ENCODE measurements at places on chromosomes 2 and 18.

DNA sequence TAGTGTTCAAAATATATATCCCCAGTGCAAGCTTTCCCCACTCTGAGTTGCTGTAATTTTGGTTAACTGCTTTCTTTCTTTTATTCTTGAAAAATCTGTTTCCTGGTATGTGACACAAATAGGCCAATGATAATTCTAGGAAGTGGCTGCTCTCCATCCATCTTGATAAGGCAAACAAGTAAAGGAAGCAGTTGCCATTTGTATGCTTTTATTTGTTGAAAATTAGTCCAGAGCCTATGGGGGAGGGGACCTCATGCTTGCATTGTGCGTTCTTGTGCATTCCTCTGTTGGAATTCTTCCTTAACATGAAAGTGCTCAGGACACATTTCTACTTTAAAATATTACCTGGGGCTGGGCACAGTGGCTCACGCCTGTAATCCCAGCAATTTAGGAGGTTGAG is 111.2 kb upstream of the FSHR start:
- DNase-seq, result no peak

DNA sequence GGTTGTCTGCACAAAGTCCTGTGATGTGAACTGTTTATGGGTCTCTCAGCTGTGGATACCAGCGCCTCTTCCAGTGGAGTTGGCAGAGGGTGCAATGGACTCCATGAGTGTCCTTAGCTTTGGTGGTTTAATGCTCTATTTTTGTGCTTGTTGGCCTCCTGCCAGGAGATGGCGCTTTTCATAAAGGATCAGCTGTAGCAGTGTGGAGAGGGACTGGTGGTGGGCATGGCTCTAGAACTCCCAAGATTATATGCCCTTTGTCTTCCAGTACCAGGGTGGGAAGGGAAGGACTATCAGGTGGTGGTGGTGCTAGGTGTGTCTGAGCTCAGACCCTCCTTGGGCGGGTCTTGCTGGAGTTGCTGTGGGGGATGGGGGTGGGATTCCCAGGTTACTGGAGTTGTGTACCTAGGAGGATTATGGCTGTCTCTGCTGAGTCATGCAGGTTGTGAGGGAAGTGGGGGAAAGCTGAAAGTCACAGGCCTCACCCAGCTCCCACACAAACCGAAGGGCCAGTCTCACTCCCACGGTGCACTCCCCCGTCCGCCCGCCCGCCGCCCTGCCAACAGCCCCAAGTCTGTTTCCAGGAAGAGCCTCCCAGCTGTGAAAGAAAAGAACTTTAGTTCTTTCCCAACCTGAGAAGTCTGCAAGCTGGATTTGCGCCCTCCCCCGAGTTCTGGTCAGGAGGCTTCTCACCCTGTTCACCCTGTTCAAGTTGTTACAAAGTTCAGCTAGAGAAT is 108.1 kb downstream of the MARCO start:
- DNase-seq, result no peak

DNA sequence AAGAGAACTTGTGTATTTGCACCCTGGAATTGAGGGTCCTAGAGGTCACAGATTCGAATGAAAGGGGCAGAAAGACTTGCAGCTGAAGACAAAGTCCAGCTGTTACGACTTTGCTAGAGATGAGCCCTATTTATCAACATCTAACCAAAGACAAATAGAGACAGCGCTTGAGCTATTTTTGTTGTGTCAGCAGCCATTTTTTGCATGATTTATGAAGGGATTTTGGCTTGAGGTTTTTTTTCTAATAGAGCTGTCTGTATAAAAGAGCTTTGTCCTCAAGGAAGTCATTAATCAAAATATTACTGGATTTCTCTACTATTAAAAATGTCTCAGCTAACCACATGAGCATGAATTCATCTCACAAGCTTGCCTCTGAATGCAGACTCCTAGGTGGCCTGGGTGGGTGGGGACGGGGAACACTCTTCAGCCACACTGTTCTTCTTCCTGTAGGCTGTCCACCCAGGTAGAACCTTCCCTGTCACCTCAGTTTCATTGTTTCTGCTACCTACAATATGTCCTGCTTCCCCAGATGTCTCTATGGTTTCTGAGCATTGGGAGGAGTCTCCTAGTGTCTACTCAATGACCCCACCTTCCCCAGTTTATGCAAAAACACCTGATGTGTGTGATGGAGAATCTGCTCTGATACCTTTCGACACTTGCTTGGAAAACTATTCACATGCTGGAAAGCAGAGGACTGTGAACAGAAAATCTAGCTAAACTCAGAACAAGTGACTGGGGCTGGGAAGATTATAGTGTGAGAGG is 7.2 kb upstream of the CD226 start:
- DNase-seq, result no peak

GRCh38 chr2:157840568-157841156 is 35.5 kb downstream of the ACVR1 start:
- DNase-seq, result no peak

DNA sequence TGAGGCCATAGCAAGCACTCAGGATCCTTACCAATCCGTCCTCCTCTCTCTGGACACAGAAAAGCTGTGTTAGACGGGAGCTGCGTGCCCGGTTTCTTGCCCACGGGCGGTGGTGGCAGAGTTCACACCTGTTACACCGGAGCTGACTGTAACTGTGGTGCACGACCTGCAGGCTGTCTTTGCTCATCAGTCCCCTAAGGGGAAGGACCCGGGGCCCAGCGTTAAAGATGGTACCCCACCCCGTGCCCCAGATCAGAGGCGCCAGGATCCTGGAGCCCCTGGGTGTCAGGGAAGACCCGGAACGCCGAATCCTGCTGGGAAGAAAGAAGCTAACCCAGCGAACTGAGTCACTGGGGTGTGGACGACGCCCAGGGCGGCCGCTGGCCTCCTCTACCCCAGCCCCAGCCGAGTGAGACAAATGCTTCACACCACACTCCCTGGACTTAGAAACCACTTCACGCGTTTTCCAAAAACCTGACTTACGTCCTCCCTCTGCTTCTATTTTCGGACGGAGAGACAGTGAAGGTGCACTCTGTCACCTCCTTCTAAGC is 293.6 kb upstream of the SALL3 start:
- DNase-seq, result no peak

GRCh38 chr2:6911721-6912120 is 5.5 kb upstream of the RNF144A start:
- no peak for DNase-seq

- no peak for DNase-seq
Observed at GRCh38 chr18:79936641-79937040, 14.8 kb downstream of the SLC66A2 start.

DNA sequence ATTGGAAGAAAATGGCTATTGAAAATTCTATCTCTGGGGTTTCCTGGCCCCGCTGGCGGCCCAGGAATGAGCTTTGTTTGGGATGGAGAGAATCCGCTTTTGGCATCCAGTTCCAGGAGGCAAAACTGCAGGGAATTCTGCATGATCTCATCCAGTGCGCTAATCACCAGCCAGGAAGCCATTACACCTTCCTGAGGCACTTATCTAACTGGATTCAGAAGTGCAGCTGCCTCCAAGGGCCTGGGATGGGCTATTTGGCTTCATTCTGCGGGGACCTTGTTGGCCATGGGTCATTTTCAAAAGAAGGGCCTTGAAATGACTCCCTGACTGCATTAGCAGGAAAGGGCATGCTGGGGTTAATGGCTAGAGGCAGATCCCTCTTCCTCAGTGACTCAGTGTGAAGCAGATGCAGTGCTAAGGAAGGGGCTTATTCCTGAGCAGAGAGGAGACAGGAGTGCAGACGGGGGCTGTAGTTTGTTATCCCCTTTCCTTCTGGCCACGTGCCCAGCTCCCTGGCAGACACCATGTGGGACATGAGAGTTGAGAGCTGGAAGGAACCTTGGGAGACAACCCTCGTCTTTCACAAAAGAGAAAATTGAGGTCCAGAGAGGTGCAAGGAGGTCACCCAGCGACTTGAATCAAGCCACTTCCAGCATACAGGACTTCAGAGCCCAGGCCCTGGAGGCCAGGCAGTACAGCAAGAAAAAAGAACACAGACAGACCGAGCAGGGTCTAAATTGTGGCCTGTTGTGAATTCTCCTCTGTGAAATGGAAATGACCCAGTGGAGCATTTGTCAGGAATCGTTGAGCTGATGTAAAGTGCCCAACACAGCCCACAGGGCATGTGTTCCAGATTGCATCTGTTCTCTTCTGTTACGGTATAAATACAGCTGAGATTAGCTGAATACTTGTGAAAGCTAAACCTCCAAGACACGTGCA is 161.8 kb downstream of the PRKCE start:
- DNase-seq, result no peak

- DNase-seq, result no peak
Observed at GRCh38 chr2:205708231-205708631, 25.9 kb downstream of the NRP2 start.

GRCh38 chr2:181570833-181571661 is 85.9 kb downstream of the CERKL start:
- no peak for DNase-seq

GRCh38 chr18:35581898-35582641 is 530 bp downstream of the GALNT1 start:
- no peak for DNase-seq

DNA sequence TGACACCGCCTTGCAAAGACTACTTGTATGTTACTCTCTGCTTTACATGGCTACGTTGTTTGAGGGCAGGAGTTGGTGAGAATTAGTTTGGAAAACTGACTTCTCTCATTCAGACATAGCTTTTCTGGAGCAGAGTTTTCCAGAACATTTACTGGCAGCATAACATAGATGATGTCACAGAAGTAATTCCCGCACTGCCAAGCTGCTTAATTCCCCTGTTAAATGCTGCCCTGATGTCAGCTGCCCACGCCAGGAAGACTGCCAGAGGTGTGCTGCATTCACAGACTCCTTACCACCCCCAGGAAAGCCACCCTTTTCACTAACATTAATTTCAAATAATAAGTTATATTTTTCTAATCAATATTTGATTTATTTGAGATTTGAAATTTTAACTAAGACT is 24.7 kb upstream of the PTPN2 start:
- DNase-seq, result no peak

GRCh38 chr2:175709248-175709647 is 292.8 kb downstream of the LNPK start:
- no peak for DNase-seq

DNA sequence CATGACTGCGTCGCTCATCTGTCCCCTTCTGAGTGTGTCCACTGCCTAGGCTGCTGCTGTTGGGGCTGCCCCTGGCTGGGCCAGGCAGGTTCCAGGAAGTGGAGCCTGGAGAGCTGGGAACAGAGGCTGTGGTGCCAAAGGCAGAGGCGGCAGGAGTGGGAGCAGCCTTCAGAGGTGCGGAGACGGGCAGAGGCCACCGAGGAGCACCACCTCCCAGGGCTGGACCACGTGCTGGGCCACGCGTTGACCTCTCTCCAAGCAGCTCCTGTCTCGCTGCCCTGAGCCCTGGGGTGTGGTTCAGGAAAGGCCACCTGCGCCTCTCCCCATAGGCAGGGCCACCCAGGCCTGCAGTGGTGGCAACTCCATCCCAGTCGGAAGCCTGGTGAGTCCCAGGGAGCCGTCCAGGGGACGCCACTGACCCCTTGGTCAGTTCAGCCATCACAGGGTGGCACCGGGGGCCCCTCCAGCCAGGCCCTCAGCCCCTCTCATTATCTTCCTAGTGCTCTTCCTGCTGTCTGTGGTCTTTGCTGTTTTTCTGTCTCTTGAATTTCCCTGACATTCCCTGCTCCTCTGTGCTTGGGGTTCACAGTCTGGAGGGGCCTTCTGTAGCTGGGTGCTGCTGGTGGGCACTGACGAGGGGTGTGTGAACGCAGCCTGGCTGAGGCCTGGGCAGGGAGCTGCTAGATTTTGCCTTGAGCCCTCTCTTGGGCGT is 122.8 kb upstream of the HS6ST1 start:
- peak; percentile 34 for DNase-seq

- DNase-seq, result no peak
Observed at GRCh38 chr2:190835303-190835930, 45.2 kb upstream of the GLS start.

DNA sequence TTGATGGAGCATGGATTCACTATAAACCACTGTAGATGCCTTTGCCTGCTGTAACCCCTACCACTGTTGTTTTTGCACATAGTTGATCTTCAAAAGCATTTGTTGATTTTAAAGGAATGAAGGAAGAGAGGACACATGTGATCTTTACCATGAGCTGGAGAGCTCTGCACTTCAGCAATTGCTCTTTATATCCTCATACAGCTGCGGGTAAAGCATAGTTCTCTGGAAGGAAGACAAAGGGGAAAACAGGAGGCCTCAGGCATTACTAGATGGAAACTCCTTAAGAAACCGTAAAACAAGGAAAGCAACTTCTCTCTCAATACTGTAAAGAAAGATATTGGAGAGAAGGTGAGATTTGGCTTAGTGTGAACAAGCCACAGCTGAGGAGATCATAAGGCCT is 60.6 kb downstream of the SCG2 start:
- DNase-seq, result no peak

DNA sequence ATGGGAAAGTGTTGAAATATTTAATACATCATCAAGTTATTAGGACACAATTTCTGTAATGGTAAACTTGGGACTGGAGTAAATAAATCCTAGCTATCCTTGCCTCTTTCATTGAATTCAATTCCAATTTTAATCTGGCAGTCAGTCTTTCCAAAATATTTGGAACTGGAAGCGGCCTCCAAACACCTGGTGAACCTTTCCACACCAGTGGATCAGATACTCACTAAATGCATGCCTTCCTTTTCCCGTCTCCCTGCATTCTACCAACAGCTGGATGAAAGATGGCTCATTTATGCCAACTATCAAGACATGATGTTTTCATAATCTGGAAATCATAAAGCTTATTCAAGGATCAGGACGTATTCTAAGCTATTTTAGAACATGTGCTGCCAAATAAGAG is 488.2 kb upstream of the SPHKAP start:
- DNase-seq, result no peak

- no peak for DNase-seq
Observed at GRCh38 chr2:210782222-210782621, 225.8 kb downstream of the CPS1 start.

DNA sequence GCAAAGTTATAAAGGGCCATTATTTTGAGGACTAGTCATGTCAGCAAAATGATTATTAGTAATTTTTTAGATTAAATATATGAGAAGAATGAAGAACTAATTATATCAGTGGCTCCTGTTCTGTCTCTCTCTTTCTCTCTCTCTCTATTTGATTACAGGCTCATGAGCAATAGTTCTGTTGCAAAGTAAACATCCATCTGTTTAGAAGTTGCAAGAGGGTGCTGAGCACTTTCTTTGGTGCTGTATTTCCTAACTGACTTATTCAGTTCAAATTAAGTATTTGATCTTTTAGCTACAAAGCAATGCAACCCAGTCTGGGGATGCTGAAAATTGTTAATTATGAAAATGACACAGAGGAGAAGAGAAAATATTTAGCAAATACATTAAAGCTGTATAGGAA is 408.1 kb upstream of the UBE2E3 start:
- DNase-seq, result no peak
